ENCODE measurements at places on chromosomes 5 and 9.

DNA sequence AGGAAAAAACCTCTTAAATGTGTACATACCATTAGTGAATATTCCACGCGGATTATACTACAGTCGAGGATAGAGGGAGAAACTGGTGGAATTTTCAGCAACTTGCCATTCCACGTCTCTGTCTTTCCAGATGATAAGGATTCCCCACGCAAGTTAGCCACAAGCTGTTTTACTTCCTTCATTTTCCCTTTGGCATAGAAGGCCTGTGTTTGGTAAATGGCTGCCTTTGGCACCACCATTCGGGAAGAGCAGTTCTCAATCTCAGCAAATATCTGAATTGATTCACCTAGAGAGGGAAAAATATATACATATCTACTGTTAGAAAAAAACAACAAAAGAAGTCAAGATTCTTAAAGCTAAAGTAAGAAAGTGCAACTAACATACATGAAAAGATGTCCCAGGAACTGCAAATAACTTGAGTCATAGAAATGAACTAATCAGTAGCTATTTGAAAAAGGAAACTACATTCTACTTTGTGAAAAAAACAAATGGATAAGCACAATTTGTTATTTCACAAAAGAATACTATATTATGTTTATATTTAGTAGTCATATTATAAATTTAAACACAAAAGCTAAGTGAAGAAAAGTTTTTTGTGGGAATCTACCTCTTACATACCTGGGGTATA, 8.1 kb downstream of the ARRDC3 start:
- no peak for DNase-seq

DNA sequence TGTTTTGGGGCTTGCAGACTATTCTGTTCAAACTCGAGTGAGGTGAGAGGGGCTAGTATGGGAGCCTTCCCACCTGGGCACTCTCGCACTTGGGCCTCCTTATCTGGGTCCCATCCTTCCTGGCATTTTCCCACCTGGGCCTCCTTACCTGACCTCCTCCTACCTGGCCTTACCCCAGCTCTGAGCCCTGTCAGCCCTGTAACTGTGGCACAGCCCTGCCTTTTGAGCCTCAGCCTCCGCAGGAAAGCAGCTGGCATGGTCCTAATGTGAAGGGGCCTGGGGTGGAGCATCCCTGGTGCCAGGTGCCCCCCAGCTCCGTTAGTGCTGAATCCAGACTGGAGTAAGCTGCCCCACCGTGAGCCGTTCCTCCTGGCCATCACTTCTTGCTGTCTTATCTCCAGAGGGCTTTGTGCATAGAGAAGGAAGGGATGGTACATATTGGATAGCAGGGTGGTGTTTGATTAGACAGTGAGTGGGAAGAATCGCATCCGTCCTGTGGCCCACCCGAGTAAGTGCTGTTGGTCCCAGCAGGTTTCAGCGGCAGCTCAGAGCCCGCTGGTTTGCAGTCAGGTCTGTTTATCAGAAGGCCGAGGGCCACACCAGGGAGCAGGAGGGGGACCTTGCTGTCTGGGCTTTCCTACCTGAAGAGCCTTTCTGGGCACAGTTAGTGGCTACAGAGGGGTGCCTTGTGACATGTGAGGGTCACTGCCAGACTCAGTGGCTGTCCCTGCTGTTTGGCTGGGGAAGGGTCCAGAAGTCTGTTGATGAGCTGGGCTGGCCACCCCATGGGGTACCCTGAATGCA, 76.5 kb downstream of the WNK2 start:
- DNase-seq, result no peak

DNA sequence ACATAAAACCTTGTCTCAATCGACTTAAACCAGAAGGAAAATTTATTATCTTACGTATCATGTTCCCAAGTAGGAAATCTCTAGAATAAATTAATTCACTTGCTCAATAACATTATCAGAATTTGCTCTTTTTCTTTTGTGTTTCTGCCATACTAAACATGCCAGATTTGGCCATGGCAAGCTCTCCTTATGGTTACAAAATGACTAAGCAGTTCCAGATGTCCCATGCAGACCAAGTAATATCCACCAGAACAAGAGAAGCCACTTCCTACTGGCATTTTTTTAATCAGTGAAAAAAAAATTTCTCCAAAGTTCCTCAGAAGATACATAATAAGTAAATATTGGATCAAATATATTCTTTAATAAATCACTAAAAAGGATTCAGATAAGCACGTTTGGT, 25.2 kb upstream of the ADAMTS6 start:
- no peak for DNase-seq

- no peak for DNase-seq
Observed at GRCh38 chr5:40390281-40391149, 289.2 kb upstream of the PTGER4 start.

DNA sequence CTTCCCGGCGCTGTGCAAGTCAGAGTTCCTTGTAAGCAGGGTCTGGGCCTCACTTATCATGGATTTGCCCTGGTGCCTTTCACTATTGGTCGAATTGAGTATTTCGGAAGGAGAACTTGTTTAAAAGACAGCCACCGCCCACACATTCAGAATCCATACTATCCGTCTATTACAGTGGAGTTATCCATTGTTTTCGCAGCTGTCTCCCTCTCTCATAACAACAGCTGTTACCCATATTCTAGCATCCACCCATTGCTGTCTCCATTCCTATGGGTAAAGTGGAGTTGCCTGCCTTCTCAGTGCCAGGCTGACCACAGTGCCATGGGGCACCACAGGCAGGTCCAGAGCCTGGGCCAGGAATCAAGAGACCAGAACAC, 20.2 kb downstream of the FAXDC2 start:
- no peak for DNase-seq

- no peak for DNase-seq
Observed at GRCh38 chr5:54739371-54739770, 221.8 kb downstream of the SNX18 start.

DNA sequence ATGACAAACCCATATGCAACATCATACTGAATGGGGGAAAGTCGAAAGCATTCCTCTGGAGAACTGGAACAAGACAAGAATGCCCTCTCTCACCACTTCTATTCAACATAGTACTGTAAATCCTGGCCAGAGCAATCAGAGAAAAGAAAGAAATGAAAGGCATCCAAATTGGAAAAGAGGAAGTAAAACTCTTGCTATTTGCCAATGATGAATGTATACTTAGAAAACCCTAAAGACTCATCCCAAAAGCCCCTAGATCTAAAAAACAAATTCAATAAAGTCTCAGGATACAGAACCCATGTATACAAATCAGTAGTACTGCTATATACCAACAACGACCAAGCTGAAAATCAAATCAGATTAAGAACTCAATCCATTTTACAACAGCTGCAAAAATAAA, 66.9 kb downstream of the SPATA31C2 start:
- no peak for DNase-seq

Data from activated CD4-positive, alpha-beta T cell treated with anti-CD3 and anti-CD28 coated beads, Interleukin-2, Interleukin-6, amounts not matched to agents 100 ng/mL and 50 ng/mL, durations not matched to agents 16 hours and 8 hours (primary cell).